ENCODE measurements at places on chromosomes 2 and 18.
A peak's percentile ranks its signal among the peaks of the same experiment; 100 is the strongest.

DNA sequence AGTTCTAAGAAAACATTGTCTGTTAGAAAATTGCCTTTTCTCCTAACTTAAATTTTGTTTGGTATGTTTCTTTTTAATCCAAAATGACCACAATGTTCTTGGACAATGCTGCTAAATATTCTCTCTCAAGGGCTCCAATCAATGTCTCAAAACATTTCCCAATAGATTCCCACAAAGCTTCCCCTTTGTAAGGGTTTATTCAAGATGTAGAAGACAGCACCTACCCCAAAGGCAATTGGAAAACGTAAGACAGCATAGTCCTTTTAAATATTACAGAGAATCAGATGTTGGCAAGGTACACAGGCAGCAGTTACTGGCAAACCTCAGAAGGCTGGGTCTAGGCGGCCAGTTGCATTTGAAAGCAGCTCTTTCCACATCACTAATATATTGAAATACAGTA, 18.3 kb upstream of the RIF1 start:
- DNase-seq: no peak

GRCh38 chr2:54936766-54937165, 113.5 kb downstream of the RTN4 start:
- DNase-seq: no peak

DNA sequence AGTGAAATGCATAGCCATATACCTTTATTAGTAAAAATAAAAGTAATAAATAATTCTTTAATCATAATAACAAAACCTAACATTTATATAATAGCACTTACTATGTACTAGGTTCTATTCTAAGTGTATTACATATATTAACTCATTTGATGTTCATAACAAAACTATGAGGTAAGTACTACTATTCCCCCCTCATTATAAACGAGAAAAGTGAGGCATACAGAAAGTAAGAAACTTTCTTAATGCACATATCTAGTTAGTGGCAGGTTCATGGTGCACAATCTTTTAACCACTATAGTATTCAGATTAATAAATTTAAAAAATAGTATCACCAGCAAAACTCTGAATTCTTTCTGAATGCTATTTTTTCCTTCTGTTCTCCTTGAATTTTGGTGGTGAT, 27.5 kb downstream of the TRPM8 start:
- no peak for DNase-seq

DNA sequence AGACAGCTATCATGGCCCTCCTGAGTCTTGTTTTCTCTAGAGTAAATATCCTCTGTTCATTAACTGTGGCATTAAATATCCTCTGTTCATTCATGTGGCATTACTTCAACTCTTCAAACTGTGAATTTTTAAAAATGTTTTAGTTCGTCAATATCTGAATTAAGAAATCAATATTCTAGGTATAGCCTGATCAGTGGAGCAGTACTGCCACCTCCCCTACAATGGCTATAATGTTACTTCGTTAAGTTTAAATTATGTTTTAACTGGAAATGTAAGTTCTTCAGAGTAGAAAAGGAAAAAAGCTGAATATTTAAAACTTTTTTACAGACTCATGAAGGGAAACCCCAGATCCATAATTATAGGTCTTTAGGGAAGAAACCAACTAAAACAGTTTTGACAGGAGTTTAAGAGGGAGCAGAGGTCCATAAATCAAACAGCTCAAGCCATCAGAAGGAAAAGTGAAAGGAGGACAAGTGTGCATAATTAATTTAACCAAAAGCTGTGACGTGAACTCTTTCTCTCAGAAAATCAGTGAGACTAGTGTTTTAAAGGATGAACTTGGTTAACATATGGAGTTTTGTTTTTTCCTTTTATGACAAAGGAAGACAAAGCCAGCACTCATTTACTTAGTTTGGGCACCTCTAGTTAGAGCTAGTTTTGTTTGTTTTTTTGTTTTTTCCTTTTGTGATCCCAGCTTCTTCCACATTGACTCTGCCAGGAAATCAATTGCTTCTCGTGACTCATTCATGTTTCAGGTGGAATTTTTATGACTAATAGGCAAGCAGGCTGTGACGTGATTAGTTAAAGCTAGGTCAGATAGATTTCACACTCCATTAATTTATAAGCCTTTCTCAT, 44.9 kb downstream of the RBBP8 start:
- DNase-seq: no peak

DNA sequence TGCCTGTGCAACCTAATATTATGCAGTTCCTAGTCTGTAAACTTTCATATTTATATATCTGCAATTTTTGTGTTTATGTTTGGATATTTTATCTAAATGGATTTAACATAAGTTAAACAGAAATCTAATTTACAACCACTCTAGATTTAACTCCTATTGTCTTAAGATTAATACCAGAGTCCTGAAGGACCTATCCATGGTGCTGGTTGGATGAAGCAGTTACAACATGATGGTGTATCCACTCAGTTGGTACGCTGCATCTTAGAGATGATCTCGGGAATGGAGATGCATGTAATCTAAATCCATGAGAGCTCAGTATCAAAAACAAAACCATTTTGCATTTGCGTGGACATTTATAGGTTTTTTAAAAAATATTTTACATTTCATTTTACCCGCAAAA, 745.9 kb upstream of the SLC8A1 start:
- no peak for DNase-seq

DNA sequence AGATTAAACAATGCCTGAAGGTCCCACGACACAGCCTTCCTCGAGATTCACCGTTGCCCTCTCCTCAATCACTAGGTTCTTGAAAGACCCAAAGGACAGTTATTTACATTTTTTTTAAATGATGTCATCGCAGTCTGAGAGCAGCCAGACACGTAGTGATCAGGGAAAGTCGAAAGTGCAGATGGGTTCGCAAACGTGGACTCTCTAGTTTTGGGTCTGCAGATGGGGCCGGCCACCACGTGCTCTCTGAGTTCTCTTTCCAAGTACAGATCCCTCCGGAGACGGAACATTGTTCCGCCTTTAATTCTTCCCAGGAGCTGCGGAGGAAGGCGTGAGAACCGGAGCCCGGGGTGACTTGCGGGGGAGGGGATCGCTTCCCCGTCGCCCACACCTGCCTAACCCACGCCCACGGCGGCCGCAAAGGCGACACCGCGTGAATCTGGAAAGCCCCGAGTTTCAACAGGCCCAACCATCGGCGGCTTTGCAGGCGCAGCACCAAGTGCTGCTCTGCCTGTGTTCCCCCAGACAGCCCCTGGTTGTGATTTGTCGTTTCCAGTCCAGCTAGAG, 54.3 kb downstream of the PKDCC start:
- peak; percentile 87 for DNase-seq

- DNase-seq: no peak
Observed at GRCh38 chr18:9453283-9453682, 22.0 kb upstream of the RALBP1 start.
